ENCODE measurements at places on chromosomes 1 and 21. TPM values are rescaled to one million over a fixed set of nuclear protein-coding genes. Genes with fewer than 3 reads are reported as not detected.

Gene CR1
- 0.20 TPM for total RNA-seq

DNA sequence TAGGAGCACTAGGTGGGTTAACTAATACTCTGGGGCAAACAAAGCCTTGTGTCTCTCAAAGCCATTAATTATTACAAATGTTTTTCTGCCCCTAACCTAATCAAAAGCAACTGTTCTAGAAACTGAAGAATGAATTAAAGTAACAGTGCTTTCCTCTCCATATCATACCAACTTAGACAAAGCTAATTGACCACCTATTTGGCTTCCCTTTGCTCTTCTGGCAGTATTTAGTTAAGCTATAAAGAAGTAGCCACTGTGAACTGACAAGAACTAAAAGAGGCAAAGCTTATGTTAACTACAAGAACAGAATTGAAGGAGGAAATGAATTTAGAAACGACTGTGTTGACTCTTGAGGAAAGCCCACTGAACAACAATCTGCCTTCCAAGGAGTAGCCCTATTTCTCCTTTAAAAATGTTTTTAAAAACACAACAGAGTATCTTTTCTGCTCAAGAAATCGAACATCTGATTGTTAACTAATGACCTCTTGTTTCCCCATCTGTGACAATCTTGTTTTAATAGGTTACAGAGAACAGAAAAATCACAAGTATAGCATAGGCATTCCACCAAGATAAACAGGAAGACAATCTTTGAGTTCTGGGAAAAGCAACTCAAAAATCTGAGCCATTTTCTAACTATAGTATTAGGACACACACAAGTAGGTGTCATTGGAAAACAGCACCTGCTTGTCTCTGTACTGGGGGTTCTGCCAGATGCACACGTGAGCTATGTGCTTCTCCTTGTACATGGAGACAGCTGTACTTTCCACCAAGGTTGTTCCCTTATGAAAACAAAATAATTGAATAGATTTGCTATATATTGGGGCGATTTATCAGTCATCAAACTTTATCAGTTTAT lies 3.1 kb upstream of the EGLN1 start:
- H3K4me1 ChIP-seq, result peaks cover 16% of the 10 kb centered on the region
- H3K27ac ChIP-seq, result no peak overlapping the region
- no peaks in the 10 kb centered on the region for H3K36me3 ChIP-seq
- no peaks in the 10 kb centered on the region for H3K27me3 ChIP-seq
- H3K4me3 ChIP-seq, result no peak overlapping the region

- H3K27me3 ChIP-seq, result no peaks in the 10 kb centered on the region
- H3K27ac ChIP-seq, result no peak overlapping the region
- no peaks in the 10 kb centered on the region for H3K4me1 ChIP-seq
- no peak for DNase-seq
- H3K4me3 ChIP-seq, result no peak overlapping the region
Measured at GRCh38 chr1:45365051-45365450, 24.8 kb upstream of the MUTYH start.

DNA sequence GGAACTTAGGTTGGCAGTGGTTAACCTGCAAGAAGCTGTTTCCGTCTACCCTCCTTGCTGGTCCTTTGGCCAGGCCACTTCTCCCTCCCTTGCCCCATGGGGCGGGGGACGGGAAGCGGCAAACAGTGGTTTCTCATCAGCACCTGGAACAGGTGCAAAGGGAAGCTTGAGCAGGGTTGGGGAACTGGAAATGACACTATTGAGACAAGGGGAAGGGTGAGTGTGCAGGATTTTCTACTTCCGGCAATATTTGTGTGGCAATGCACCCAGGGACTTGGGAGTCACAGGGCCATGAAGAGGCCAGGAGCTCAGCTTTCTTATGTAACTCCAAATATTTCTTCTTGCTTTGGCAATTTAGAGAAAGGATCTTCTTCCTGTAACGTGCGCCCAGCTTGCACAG lies 29.0 kb upstream of the SARS1 start:
- H3K4me1 ChIP-seq, result peaks cover 39% of the 10 kb centered on the region
- H3K27me3 ChIP-seq, result no peaks in the 10 kb centered on the region
- no peak overlapping the region for H3K4me3 ChIP-seq
- H3K27ac ChIP-seq, result no peak overlapping the region
- H3K36me3 ChIP-seq, result no peaks in the 10 kb centered on the region

DNA sequence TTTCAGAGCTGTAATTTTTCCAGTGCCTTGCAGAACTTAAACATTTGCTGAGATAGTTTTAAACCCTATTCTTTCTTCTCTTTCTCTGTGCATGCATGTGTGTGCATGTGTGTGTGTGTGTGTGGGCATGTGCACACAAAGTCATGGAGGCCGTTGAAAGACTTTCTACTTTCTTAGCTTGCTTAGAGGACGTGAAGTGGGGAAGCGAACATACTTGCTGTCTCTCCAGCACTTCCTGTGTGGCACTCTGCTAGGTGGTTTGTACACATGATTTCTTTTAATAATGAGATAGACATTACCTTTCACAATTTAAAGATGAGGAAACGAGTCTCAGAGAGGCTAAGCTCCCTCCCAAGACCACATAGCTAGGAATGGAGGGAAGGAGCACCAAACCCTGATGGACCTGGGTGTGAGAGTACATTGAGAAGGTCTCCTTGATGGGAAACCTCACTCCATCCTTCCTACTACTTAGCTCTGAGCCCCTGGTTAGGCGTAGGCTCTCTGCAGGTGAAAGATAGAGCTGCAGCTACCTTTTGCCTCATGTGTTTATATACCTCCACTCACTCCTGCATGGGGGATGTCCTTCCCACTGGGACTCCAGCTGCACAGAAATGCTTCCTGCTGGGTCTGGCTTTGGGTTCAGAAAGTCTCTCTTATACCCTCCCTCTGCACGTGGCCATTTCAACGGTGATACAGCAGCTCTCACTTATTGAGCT lies 101.9 kb upstream of the USP24 start:
- H3K4me3 ChIP-seq, result no peak overlapping the region
- H3K27ac ChIP-seq, result no peak overlapping the region
- peaks cover 40% of the 10 kb centered on the region for H3K27me3 ChIP-seq
- no peaks in the 10 kb centered on the region for H3K36me3 ChIP-seq
- no peak for DNase-seq
- no peaks in the 10 kb centered on the region for H3K4me1 ChIP-seq

Gene UBE2U
- total RNA-seq, result not detected

GRCh38 chr1:181742426-181742825 lies 259.1 kb downstream of the CACNA1E start:
- H3K4me1 ChIP-seq, result peaks cover under 1% of the 10 kb centered on the region
- no peaks in the 10 kb centered on the region for H3K27me3 ChIP-seq
- no peaks in the 10 kb centered on the region for H3K36me3 ChIP-seq
- DNase-seq, result no peak
- H3K27ac ChIP-seq, result no peak overlapping the region
- H3K4me3 ChIP-seq, result no peak overlapping the region

Gene CYP4A11
- not detected for total RNA-seq

- H3K4me1 ChIP-seq, result no peaks in the 10 kb centered on the region
- H3K4me3 ChIP-seq, result no peak overlapping the region
- H3K27me3 ChIP-seq, result no peaks in the 10 kb centered on the region
- no peak for DNase-seq
- peak overlapping the region; percentile 23 for H3K27ac ChIP-seq
Measured at GRCh38 chr1:61190618-61191432, 108.5 kb downstream of the NFIA start.

Gene SYT6
- not detected for total RNA-seq

GRCh38 chr1:185663332-185663731 lies 70.9 kb upstream of the HMCN1 start:
- H3K27ac ChIP-seq, result no peak overlapping the region
- no peaks in the 10 kb centered on the region for H3K36me3 ChIP-seq
- no peaks in the 10 kb centered on the region for H3K4me1 ChIP-seq
- no peaks in the 10 kb centered on the region for H3K27me3 ChIP-seq
- DNase-seq, result no peak

DNA sequence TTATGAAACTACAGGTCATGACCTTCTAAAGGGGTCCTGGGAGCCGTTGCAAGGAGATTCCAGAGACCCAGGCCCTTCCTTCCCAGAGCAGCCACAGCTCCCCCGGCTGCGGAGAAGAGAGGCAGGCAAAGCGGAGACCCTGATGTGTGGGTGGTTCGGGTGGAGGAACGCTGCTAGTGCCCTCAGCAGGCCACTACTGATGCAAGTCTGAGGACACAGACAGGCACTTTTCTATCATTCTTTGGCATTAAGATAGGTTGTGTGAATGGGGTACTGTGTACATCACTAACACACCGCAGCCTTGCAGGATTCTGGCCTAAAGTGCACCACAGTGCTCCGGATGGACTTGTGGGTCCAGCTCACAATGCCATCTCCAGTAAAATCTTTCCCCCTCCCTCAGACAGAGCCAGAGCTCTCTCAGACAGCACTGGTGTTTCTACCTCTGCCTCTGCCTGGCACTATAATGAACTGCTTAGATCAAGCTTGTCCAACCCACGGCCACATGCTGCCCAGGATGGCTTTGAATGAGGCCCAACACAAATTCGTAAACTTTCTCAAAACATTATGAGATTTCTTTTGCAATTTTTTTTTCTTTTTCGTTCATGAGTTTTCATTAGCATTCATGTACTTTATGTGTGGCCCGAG lies 121.4 kb downstream of the TGFBR3 start:
- H3K4me1 ChIP-seq, result peaks cover 65% of the 10 kb centered on the region
- H3K27me3 ChIP-seq, result no peaks in the 10 kb centered on the region
- no peak overlapping the region for H3K4me3 ChIP-seq

DNA sequence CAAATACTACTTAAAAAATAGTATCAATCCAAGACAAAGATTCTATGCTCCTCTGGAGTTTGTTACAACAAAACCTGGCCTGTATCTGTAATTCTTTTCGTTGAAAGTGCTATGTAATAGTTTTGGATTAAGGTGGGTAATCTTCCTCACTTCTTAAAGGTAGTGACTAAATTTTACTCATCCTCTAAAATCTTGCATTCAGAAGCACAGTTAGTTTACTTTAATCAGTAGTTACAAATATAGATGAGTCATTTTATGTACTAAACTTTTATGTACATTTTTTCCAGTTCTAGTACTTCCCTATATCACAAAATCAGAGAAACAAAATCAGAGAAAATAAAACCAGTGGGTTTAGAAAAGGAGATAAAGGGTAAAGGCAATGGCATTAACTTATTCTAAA lies 51.3 kb downstream of the ZNHIT6 start:
- H3K4me1 ChIP-seq, result no peaks in the 10 kb centered on the region
- H3K27ac ChIP-seq, result no peak overlapping the region
- H3K4me3 ChIP-seq, result no peak overlapping the region
- no peaks in the 10 kb centered on the region for H3K27me3 ChIP-seq

GRCh38 chr21:45640888-45641479 lies 2.5 kb upstream of the PCBP3 start:
- H3K4me1 ChIP-seq, result peaks cover 33% of the 10 kb centered on the region
- H3K4me3 ChIP-seq, result no peak overlapping the region
- H3K27me3 ChIP-seq, result peaks cover 12% of the 10 kb centered on the region
- no peak overlapping the region for H3K27ac ChIP-seq

DNA sequence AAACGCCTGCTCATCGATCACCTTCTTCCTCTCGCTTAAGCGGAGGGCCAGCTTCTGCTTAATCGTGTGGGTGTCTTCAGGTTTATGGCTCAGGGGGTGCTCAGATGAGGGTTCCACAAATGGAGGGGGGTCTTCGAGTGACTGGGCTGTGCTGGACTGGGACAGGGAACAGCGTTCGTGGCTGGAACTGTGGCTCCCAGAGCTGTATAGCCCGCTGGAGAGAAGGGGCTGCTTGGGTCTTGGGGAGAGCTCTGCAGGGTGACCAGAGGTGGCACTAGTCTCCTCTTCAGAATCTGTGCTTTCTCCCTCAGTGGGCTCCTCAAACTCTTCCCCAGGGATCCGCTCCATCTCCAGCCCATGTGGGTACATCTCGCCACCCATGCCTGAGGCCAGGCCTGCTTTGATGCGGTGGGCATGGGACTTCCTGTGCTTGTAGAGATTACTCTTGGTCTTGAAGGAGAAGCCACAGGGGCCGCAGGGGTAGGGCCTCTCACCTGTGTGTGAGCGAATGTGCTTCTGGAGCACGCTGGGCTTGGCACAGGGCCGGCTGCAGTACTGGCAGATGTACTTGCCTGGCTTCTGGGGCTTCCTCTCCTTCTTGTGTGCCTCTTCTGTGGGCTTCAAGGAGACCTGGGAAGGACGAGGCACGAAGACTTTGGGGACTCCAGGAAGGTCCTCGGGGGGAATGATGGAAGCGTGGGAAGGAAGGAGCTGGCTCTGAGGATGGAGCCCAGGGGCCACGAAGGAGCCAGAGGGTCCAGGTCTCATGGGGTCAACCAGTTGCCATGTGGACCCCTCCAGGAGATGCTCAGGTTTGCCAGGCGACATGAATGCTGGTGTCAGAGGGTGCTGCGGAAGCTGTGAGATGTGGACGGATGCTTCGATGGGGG lies 99.4 kb upstream of the EDN2 start:
- no peak overlapping the region for H3K27ac ChIP-seq
- H3K4me3 ChIP-seq, result no peak overlapping the region
- peaks cover 81% of the 10 kb centered on the region for H3K27me3 ChIP-seq
- DNase-seq, result no peak
- no peaks in the 10 kb centered on the region for H3K36me3 ChIP-seq

DNA sequence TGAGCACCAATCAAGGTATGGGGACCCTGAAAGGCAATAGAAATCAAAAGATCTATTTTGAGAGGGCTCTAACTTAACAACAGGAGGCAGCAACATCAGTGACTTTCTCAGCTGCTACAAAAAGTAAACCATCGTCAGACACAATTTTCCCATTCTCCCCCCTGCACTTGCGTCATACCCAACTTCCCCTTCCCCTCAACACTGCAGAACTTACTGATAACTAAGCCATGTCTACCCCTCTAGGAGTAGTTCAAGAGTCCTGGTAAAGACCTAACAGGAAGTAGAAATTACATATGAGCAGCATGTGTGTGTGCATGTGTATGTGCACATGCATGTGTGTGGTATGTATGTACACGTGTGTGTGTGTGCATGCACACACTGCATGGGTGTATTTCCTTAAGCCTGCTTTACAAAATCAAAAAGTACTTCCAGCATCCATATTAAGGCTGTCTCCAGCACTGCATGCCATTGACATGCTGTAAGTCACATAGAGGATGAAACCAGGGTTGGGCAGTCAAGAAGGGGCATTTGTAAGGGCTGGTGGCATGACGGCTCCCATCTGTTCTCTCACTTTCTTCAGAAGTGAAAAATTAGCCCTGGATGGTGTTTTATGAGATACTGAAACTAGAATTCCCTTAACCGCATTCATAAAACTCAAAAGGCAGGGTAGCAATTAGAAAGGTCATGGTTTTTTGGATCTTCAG lies 460.1 kb upstream of the RUNX1 start:
- H3K27ac ChIP-seq, result no peak overlapping the region
- H3K27me3 ChIP-seq, result no peaks in the 10 kb centered on the region
- peaks cover 35% of the 10 kb centered on the region for H3K4me1 ChIP-seq
- DNase-seq, result no peak
- H3K4me3 ChIP-seq, result no peak overlapping the region

DNA sequence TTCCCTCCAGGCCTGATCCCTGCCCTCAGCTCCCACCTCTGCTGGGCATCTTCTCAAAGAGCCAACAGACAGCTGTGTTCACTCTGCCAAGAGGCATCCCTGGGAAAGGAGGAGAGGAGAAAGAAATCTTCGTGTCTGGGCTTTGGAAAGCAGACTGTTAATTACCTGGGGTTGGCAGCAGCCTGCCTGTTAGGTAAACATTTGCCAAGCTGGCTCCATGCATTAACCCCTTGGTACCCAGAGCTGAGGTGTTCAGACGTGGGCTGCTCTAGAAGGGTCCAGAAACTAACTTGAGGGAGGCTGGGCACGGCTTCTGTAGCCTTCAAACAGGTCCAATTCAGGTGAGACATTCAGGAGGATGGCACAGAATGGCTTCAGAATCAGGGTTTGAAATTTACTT lies 8.7 kb upstream of the EXTL1 start:
- H3K36me3 ChIP-seq, result no peaks in the 10 kb centered on the region
- no peak for DNase-seq
- peaks cover 15% of the 10 kb centered on the region for H3K4me1 ChIP-seq
- H3K4me3 ChIP-seq, result no peak overlapping the region
- H3K27me3 ChIP-seq, result no peaks in the 10 kb centered on the region

- DNase-seq, result peak; percentile 62
- H3K27me3 ChIP-seq, result peaks cover 17% of the 10 kb centered on the region
- no peak overlapping the region for H3K4me3 ChIP-seq
- H3K36me3 ChIP-seq, result no peaks in the 10 kb centered on the region
- no peak overlapping the region for H3K27ac ChIP-seq
Measured at GRCh38 chr1:23200883-23201282, 16.4 kb downstream of the HTR1D start.

Data from K562 (cell line).